ENCODE measurements at places on chromosomes 12 and 14. TPM values are rescaled to one million over a fixed set of nuclear protein-coding genes. Genes with fewer than 3 reads are reported as not detected.

ACSM4 gene
- not detected for total RNA-seq

FSCB gene
- total RNA-seq = not detected

MYO1A gene
- total RNA-seq = not detected

KRT77 gene
- not detected for total RNA-seq

IL22 gene
- not detected for total RNA-seq

OR4E2 gene
- not detected for total RNA-seq

TCL1B gene
- total RNA-seq = not detected

OR6C75 gene
- total RNA-seq = not detected

AVPR1A gene
- total RNA-seq = 0.33 TPM

DCN gene
- 163 TPM for total RNA-seq

OR6C2 gene
- total RNA-seq = not detected

CDCA3 gene
- total RNA-seq = 0.39 TPM

NAV3 gene
- total RNA-seq = 7.6 TPM

HOXC12 gene
- not detected for total RNA-seq

A2ML1 gene
- total RNA-seq = 0.13 TPM

SSPN gene
- 16.0 TPM for total RNA-seq

GPRC5A gene
- 698 TPM for total RNA-seq

GLT1D1 gene
- 8.3 TPM for total RNA-seq

CAPZA3 gene
- total RNA-seq = not detected

C1R gene
- 262 TPM for total RNA-seq

All from upper lobe of left lung (tissue), 6 donors.